MCF 10A (cell line): ENCODE measurements at places on chromosomes 11 and 22. TPM values are rescaled to one million over a fixed set of nuclear protein-coding genes. Genes with fewer than 3 reads are reported as not detected.

DNA sequence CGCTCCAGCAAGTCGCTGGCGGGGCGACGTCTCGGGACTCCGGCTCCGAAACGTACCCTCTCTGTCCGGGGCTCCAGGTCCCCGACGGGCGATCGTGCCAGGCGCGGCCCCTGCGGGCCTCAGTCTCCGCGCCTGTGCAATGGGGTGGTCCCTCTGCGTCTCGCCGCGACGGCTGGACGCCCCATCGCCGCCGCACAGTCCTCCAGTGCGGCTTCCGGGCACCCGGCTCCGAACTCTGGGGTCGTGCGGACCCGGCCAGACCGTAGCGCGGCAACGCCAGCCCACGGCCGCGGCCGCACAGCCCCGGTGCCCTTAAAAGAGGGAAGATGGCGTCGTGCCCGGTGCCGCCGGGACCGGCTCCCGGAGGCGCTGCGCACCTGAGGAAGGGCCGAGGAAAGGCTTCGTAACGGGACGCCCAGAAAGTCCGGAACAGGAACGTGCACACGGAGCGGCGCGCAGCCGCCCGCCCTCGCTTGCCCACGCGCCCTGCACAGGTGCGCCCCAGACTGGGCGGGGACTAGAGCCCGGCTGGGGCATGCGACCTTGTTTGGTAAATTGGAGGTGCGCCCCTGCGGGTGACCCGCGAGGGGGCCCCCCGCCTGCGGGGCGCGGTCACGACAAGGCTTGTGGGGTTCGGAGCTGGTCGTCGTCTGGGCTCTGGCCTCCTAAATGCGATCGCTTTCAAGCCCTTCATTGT, 525 bp downstream of the BIK start:
- no peak overlapping the region for H3K27ac ChIP-seq
- no peaks in the 10 kb centered on the region for H3K4me1 ChIP-seq
- H3K4me3 ChIP-seq, result peak overlapping the region; percentile 69
- no peaks in the 10 kb centered on the region for H3K36me3 ChIP-seq

- no peak overlapping the region for H3K4me3 ChIP-seq
- no peaks in the 10 kb centered on the region for H3K36me3 ChIP-seq
- H3K4me1 ChIP-seq, result peaks cover 21% of the 10 kb centered on the region
- no peak overlapping the region for H3K27ac ChIP-seq
Observed at GRCh38 chr11:117080370-117080769, 17.9 kb downstream of the SIK3 start.

- peaks cover 21% of the 10 kb centered on the region for H3K4me1 ChIP-seq
- no peaks in the 10 kb centered on the region for H3K27me3 ChIP-seq
Observed at GRCh38 chr11:128453444-128454336, 133.7 kb downstream of the ETS1 start.

DUSP18 gene
- total RNA-seq, result 5.6 and 6.5 TPM in 2 replicates

UBASH3B gene
- 6.2 and 10.3 TPM in 2 replicates for total RNA-seq
